ENCODE measurements at places on chromosomes 16 and 17. TPM values are rescaled to one million over a fixed set of nuclear protein-coding genes. Genes with fewer than 3 reads are reported as not detected.

DNA sequence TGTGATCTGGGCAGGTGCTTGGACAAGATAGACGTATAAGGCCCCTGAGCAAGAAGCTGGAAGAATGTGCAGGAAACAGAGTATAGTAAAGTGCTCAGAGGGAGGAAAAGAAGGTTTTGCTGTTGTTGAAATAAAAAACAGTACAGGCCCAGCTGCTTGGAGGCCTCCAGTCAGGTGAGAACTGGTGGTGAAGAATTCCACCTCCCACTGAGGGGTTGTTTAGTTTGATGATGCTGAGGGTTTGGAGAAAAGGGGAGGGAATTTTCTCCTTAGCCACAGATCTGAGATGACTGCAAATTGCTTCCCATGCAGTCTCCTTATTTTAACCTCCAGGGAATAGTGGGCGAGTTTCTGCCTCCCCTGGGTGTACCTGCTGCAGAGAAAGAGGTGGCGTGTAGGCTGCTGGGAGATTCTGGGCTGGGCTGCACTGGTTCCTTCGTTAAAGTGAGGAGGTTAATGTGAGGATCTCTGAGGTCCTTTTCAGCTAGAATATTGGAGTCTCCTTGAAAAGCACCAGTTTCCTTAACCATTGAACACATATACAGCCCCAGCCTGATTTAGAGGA, 25.8 kb downstream of the SMPD3 start:
- H3K27ac ChIP-seq: peak overlapping the region; percentile 4
- no peaks in the 10 kb centered on the region for H3K27me3 ChIP-seq
- H3K4me3 ChIP-seq: no peak overlapping the region

DNA sequence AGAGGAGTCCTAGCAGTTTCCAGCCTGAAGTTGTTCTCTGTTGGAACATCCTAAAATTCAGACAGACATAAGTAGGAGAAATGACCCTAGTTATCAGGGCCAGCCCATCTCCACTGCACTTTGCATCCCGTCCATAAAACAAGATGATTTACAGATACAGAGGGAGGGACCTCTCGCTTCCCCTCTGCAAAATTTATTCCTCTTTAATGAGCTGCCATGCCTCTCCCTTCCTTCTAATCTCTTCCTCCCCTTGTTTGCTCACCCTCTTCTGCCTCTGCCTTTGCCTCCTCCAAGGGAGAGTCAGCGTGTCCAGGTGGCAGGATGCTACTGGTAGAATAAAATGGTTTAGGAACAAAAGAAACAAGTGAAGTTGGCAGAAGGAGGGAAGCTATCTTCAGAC, 351.3 kb downstream of the SOX9 start:
- H3K27me3 ChIP-seq: peaks cover 6% of the 10 kb centered on the region
- no peaks in the 10 kb centered on the region for H3K36me3 ChIP-seq
- H3K4me1 ChIP-seq: no peaks in the 10 kb centered on the region

The SLC16A6 gene
- total RNA-seq: 5.5 TPM

The EVI2A gene
- 21.8 TPM for total RNA-seq

- ATAC-seq: no peak
- no peaks in the 10 kb centered on the region for H3K27me3 ChIP-seq
- H3K36me3 ChIP-seq: peaks cover 32% of the 10 kb centered on the region
- peak overlapping the region; percentile 39 for H3K4me3 ChIP-seq
- H3K4me1 ChIP-seq: peaks cover 31% of the 10 kb centered on the region
- H3K27ac ChIP-seq: no peak overlapping the region
These were observed 32.9 kb downstream of the MAP2K4 start for GRCh38 chr17:12053552-12053951.

GRCh38 chr16:86026916-86027315, 128.0 kb downstream of the IRF8 start:
- H3K27me3 ChIP-seq: peaks cover 12% of the 10 kb centered on the region
- H3K27ac ChIP-seq: no peak overlapping the region
- no peak for ATAC-seq
- no peaks in the 10 kb centered on the region for H3K4me1 ChIP-seq
- H3K4me3 ChIP-seq: no peak overlapping the region

- no peak overlapping the region for H3K4me3 ChIP-seq
- H3K27ac ChIP-seq: no peak overlapping the region
- no peaks in the 10 kb centered on the region for H3K27me3 ChIP-seq
These were observed 13.9 kb upstream of the CLEC18C start for GRCh38 chr16:70159355-70160348.

- ATAC-seq: no peak
- no peak overlapping the region for H3K4me3 ChIP-seq
- H3K27me3 ChIP-seq: no peaks in the 10 kb centered on the region
- H3K27ac ChIP-seq: no peak overlapping the region
These were observed 11.6 kb downstream of the MYO1C start for GRCh38 chr17:1480747-1481465.
